ENCODE measurements at places on chromosomes 2 and 18.

DNA sequence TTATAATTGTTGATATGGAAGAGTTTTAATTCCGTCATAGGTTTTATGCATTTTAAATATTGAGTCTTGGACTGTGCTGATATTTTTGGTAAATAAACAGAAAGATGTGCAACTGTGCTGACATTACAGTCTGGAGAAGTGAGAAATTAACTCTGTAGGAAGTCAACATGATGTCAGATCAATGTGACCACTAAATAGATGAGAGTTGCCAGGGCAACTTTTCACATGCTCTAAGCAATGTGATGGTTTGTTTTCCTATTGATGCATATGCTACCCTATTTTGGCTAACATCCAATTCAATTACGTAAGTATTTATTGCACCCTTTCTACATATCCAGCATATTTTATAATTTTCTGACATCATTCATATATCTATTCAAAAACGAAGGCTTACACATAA lies 1109.3 kb downstream of the TSN start:
- no peak for DNase-seq

- DNase-seq = no peak
Observed at GRCh38 chr2:74414881-74415761, 6.3 kb downstream of the C2orf81 start.

DNA sequence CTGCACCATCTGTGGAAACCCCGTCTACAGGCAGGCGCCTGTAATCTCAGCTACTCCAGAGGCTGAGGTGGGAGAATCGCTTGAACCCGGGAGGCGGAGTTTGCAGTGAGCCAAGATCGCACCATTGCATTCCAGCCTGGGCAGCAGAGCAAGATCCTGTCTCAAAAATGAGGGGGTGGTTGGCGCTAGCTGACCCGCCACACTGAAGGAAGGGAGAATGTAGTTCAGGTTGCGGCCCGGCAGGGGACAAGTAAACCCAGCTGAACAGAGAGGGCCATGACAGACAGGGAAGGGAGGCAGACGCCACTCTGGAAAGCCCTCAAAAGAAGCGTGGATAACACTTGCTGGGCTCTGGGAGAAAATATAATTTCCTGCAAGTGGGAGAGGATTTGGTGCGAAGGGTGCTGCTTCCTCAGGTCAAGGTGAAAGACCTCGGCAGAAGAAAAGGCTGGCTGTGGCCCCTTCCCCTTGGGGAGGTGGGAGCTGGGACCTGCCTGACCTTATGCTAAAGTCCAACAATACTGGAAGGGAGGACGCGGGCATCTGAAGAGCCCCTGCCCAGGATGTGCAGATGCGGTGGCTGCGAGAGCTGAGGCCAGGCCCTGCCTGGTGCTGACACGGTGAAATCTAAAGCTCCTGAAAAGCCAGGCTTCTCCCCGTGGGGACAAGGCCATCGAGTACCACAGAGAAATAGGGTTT lies 3.7 kb upstream of the SFT2D3 start:
- DNase-seq = no peak

DNA sequence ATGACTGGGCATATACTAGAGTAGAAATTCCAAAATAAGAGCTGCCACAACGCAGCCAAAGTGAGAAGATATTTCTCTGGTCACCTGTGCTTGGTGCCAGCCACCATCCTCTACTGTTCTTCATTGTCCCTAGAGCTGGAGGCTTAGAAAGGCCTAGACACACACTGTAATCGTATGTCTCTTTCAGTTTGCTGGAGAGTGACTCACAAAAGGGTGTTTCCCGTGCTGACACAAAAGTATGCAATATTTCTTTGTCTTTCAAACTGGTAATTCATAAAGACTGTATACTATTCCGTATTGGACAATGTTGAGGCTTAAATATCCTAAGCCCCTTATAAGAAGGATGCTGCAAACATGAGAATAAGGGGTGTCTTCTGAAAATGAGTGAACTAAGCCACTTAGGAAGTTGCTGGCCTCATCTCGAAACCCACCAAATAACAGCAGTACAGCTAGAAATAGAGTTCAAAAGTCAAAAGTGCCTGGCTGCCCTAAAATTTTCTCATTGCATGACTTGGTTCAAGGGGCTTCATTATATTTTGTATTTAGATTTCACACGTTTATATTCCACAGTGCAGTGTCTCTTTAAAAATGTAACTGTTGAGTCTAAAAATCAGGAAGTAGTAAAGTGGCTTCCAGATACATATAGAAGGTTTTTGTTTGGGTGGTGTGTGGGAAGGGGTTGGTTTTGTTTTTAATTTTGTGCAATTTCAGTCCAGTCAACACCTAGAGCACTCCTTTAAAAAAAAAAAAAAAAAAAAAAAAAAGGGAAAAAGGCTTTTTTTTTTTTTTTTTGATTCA lies 601.1 kb downstream of the ARHGAP15 start:
- no peak for DNase-seq

DNA sequence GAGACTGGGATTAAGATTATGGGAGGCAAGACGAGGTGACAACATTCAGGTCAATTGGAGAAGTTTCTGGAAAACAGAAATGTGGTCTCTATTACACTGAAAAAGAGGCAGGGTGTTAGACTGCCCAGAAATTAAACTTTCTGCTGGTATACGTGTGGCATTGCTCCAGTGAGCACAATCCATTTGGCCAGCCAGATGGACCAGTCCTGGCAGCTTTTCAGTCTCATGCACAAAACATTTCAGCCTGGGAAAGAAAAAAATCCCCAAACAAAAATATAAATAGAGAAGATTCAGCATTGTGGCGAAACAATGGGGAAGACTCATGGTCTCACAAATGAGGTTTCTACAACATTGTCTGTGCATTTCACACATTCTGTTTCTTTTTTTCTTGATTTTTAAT lies 113.9 kb downstream of the HNMT start:
- DNase-seq = no peak

DNA sequence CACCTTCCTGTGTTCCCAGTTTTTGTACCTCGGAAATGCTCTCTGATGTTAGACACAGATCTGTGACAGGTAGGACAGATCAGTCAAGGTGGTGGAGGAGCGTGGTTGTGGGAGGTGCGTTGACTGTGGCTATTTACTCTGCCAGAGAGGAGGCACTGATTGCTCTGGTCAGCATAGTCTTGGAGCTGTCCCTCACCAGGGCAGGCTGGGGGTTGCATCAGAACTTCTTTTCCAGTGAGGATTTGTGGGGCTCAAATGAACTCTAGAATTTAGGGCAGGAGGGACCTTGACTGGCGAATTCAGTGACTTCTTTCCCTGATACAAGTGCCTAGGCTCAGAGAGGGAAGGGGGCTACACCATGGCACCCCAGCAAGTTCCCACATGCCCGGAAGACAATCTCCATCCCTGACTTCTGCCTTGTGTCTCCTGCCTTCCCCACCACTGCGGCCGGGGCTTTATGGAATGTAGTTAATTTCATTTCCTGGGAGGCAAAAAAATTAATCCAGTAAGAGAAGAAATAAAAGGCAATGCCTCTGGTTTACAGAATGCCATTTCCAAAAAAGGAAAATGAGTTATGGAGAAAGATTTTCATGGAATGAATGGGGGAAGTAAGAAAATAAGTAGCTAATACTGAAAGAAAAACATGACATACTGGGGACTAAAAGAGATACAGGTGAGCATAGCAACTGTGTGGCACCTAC lies 26.1 kb downstream of the NIFK start:
- no peak for DNase-seq

DNA sequence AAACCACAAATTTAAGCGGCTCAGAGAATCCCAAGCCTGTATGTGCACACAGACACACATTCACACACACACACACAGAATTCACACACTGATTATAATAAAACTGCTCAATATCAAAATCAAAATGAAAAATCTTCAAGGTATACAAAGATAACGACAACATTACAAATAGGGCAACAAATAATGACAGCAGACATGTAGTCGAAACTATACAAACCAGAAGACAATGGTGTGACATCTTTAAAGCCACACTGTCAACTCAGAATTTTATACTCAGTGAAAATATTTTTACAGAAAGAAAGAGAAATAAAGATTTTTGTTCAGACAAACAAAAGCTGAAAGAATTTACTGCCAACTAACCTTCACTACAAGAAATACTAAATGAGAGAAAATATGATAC lies 333.4 kb downstream of the INSIG2 start:
- no peak for DNase-seq

Data from BE2C (cell line).